HFF-Myc (cell line): ENCODE measurements at places on chromosomes 2 and 18.
A peak's percentile ranks its signal among the peaks of the same experiment; 100 is the strongest.

DNA sequence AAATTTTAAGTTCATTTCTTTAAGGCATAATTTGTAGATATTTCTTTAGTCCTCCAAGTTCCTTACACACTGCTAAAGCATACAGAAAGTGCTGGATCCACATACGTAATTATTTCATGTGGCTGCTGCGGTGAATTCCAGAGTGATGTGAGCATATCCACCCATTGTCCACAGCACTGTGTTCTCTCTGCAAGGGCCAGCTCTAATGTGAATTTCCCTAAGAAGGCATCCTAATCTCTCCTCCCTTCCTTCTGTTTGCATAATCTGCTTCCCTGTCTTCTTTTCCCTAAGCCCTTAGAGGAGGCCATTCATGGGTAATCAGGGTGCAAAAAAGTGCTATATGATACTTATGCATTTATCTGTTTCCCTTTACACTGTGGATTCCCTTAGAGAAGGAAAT, 57.2 kb downstream of the COBLL1 start:
- DNase-seq = no peak

DNA sequence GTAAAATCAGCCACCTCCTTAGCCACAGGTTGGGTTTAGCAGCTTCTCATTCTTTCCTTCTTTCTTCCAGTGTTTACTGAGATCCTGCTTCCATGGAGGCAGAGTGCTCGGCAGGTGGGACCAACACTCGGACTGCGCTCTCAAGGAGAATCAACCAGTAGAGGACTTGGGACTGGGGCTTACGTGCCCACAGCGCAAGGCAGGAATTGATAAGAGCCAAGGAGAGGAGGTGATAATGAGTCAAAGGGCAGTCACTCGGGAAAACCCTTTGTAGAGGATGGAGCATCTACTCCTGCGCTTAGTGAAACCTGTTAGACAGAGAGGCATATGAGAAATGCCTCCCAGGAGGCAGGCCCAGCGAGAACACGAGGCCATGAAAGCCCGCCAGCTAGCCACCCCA, 2.9 kb upstream of the MRO start:
- no peak for DNase-seq

GRCh38 chr18:6776188-6776587, 46.7 kb downstream of the ARHGAP28 start:
- peak; percentile 78 for DNase-seq

DNA sequence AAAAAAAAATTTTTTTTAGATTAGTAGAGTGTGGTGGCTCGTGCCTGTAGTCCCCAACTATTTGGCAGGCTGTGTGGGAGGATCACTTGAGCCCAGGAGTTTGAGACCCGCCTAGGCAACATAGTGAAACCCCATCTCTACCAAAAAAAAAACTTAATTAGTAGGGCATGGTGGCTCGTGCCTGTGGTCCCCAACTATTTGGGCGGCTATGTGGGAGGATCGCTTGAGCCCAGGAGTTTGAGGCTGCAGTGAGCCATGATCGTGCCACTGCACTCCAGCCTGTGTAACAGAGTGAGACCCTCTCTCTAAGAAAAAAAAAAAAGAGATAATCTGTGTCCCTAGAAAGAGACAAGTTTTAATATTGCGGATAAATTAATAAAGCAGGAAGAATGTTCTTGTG, 8.8 kb downstream of the GPR55 start:
- DNase-seq = no peak

DNA sequence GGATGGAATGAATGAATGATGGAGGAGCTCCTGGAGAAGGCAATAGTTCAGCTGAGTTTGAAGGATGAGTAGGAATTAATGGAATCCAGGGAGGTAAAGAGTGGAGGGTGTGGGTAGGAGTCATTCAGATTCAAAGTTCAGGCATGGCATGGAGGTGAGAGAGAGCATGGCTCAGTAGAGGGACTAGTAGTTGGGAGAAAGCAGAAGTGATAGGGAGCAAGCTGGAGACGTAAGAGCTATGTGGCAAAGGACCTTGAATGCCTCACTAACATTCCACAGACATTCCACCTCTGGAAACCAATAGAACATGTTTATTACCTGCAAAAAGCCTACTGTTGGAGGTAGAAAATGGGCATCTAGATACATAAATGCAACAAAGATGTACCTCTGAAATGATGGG, 170.1 kb downstream of the HAUS1 start:
- DNase-seq = no peak

- DNase-seq = no peak
Observed at GRCh38 chr2:170297496-170297895, 119.5 kb downstream of the MYO3B start.

DNA sequence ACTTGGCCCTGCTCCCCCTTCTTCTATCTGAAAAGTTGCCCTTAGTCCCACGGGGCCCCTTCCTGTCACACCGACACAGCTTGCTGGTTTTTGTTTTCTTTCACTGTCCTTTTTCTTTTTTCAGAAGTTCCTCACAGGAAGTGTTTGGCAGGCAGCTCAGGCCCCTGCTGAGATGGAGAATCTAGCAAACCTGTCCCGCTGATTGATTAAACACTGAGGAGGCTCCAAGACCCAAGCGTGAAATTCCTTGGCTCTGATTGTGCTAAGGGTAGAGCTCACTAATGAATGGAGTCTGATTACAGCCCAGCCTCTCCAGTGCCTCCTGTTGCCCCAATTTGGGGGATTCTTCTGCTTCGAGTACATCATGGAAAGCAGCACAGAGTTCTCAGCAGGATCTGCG, 365.9 kb upstream of the MEX3C start:
- no peak for DNase-seq

DNA sequence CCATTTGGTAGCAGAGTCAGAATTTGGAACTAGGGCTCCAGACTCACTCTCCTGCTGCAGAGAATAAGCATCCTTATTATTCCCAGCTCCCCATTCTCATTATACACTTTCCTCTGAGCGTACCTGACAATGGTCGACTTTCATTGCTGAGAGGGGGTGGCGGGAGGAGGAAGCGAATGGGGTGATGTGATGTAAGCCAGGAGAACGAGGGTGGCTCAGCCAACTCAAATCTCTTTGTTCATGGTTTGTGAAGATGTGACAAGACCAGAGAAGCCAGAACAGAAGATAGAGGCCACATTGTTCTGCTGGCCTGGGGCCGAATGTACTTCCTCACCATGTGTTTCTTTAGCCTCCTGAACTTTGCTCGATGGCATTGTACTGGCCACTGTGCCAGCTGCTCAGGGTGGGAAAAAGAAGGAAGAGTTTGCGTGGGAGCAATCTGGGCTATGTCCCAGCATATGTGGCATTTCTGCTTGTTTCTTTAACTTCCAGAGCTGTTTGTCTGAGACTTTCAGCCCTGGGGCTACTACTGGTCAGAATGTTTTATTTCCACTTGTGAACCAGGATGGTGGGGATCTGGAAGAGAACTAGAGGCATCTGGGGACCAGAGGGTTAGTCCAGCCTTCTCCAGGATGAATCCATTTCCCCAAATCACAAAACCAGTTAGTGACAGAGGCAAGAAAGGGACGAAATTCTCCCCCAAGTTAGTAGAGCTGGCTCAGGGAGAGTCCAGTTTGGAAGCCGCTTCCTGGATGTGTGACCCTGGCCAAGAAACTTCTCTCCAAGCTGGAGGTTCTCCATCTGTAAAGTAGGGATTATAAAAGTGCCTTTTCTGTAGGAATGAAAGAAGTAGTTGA, 62.6 kb downstream of the MOGAT1 start:
- DNase-seq = no peak

DNA sequence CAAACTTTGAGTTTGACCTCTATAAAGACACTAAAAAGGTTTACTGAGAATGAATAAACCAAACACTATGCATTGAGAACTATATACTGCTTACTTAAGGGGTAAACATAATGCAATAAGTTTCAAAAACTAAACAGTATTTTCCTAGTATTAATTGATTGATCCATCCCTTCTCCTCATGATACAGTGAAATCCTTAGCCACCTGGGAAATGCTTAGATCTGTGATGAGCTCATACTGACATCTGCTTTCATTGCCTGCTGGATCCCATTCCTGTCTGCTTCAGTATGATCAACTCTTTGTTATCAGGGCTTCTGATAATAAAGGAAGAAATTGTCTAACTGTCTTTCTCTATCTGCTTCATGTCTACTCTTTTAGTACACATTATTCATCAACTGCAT, 74.9 kb upstream of the UBE2E3 start:
- no peak for DNase-seq

DNA sequence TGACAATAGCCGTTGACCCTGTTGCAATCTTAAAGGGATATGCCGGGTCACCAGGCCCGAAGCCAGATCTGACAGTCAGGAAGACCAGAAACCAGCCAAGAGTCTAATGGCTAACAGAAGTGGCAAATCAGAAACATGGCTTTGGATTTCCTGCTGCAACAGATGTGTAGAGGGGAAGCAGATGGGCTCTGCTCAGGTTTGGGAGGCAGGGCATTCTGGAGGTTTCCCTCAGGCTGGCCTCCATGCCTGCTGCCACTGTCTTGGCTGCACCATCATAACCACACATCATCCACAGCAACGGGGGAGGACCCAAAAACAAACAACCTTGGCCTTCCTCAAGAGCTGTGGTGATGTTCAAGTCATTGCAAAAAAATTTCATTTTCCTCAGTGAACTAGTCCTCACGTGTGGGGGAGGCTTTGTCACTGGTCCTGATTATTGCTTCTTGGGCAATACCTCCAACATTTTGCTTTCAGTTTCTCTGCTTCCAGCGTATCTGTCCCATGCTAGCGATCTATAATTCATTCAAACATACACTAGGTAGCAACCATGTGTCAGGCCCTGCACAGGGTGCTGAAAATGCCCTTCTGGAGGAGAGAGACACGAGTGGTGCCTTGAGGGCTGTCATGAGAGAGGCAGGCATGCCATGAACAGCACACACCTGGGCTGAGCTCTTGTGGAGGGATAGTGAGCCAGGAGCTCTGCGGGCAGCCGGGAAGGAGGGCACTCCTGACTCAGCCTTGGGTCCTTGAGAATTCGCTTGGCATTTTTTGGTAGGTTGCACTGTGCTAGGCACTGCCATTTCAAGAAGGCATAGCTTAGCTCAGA, 48.2 kb upstream of the LGALSL start:
- DNase-seq = peak; percentile 74

DNA sequence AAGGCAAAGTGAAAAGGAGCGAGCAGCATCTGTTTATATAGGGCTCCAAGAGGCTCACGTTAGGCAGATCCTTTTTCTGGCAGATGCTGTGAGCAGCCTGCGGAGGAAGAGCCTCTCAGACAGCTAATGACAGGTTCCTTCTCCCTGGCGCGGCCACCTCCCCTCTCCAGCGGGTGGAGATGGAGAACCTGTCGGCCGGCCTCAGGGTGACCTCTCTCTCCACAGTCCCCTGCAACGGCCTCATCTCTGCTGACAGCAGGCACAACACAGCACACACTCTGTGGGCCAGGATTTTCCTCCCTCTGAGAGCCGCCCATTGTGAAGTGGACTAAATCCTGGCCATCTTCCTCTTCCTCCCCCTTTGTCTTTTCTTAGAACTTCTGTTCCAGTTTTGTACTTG, 119.8 kb downstream of the PRKCE start:
- DNase-seq = no peak

DNA sequence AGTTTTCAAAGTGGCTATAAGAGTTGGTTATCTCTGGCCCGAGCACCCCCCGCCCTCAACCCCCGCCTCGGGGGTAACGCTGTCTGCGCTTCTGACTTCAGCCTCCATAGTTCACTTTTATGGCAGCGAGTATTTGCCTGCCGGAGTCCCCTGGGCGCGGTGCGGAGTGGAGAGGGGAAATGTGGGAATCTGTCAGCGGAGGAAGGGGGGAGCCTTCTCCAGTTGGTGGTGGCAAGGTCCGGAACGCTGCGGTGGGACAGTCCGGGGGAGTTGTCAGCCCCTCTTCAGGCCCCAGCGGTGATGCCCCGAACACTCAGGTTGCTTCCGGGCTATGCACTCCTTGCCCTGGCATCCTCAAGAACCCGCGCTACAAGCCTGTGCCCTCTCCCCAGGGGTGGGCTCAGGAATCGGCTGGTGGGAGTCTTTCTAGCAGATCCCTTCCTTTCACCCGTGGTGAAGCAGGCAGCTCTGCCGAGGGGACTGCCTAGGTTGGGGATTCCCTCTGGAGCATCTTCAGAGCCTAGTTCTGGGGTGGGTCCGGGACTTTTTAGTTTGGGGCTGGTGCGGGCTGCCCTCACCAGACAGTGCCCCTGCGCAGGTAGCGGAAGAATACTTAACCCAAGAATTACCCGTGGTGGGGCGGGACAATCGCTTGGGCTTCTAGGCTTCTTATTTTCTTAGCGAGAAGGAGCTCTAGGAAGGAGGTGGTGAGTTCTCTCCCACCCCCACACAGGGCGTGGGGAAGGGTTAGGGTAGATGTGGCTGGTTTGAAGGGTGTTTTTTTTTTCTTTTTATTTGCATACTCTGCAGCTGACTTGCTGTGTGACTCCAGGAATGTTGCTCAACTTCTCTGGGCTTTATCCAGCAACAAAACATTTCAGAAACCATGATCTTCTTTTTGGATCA, 1.6 kb downstream of the ATOH8 start:
- DNase-seq = no peak

DNA sequence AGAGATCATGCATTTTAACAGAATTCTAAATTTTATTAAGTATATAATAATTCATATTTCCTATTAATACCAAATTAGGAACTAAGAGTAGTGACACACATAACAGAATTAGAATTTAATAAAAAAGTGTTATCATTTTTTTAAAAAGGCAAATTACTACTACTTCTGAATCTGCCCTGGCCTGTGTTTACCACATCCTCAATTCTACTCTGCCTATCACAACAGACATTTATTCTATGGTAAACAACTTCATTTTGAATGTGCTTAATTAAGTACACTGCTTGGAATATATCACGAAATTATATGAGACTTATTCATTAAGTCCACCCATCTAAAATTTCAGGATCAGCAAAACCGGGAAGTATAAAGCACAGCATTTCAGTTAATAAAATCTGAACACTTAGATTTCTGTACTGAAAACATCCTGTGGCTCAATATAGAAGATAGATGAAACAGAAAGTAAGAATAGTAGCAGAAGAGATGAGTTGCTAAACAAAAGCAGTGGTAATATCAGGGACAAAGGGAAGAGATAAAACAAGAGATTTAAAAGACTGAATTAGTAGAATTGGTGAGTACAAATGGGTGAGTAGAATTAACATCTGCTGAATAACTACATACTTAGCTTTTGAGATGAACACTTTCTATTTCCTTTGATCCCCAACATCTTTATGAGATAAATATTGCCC, 3.7 kb downstream of the SMC6 start:
- no peak for DNase-seq

- no peak for DNase-seq
Observed at GRCh38 chr2:24493713-24494112, 2.7 kb downstream of the NCOA1 start.

DNA sequence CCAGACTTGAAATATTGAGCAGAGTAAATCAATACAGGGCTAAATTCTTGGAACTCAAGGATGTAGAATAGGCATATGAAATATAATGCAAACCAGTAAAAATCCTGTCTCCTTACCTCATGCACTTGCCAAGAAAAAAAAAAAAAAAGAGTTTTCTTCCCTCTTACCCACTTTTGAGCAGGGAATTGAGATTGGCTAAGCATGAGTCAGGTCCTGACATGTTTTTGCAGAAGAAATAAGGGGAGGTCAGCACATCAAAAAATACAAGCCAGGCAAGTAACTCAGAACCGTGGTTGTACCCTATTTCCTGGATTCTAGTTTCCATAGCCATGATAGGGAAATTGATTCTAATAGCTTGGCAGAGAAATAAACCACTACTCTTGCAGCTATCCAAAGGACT, 1526.7 kb downstream of the LRP1B start:
- DNase-seq = no peak

- no peak for DNase-seq
Observed at GRCh38 chr2:11309706-11310105, 34.7 kb downstream of the ROCK2 start.

- peak; percentile 35 for DNase-seq
Observed at GRCh38 chr2:48089644-48090043, 183.3 kb upstream of the FBXO11 start.
